ENCODE measurements at places on chromosomes 16 and 17.

GRCh38 chr16:13543850-13544249, 376.1 kb upstream of the ERCC4 start:
- no peak for DNase-seq

DNA sequence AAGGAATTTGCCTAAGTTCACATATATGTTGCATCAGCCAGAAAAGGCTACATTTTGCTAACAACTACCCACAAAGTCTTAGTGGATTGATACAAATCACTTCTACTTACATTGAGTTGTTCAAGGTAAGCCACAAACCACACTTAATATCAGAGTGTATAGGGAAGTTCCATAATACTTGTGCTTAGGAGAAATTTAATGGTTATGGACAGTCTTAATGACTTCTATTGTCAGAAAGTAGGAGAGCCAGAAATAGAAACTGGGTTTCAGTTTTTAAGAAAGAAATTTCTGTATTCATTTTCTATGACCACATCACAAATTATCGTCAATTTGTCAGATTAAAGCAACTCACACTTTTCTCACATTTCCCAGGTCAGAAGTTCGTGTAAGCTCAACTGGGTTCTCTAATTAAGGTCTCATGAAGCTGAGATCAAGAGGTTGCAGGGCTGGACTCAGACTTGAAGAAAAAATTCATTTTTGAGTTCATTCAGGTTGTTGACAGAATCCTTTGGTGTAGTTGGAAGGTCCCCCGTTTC, 695.7 kb downstream of the CDH11 start:
- no peak for DNase-seq

DNA sequence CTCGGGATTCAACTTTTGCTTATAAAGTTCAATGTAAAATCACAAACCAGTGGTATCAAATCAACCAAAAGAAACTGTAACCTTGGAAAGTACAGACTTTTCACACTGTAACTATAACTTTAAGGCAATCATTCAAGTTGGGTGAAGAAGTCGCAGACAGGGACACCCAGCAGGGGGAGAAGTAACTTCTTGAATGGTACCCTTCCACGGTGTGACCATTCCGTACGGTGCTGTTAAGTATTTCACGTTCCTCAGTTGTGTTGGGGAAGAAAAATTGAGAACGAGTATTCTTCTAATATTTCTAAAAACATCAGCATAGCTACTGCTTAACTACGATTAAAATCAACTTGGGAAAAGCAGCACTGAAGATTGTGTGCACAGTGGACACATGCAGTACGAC, 55.8 kb downstream of the MYH10 start:
- no peak for DNase-seq

GRCh38 chr17:47839071-47839470, 2.0 kb downstream of the SCRN2 start:
- DNase-seq: no peak

- peak; percentile 91 for DNase-seq
Observed at GRCh38 chr17:38868817-38869525, 887 bp upstream of the LASP1 start.

- DNase-seq: no peak
Observed at GRCh38 chr17:56676810-56677209, 83.3 kb downstream of the NOG start.

DNA sequence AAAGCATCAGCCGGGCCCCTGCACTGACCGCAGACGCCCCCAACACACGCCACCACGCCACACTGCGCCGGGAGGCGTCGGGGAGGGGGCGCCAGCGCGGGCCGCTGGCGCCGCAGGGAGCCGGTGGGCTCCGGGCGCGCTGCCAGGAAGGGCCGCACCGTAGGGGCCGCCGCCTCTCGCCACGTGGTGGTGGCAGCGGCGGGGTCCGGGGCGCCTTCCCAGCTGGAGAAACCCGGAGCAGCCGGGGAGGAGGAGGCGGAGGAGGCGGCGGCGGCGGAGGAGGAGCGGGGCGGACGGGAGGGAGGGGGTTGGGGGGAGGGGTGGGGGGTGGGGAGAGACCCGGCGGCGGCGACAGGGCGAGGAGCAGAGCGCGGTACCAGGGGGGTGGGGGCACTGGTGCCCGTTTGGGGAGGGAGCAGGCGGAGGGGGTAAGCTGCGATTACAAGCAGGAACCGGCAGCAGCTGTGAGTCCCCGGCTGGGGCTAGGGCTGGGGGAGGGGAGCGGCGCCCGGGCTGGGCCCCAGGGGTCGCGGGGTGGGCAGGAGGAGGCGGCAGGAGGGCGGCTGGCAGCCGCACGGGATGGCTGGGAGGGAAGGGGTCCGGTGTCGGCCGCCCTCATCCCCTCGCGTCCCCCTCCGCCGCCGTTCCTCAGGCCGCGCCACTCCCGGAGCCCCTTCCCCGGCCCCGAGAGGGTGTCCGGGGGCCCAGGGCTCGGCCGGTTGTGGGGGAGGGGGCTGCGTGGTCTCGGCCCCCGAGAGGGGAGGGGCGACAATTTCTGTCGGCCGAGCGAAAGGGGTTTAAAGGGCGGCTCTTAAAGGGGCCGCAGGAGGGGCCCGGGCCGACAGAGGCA, at the start of gene TBKBP1:
Gene TBKBP1, plus strand, starts transcription at position 431 of the 850 bp plus-strand sequence. CDS start 1,952 bp downstream, outside the sequence.
- DNase-seq: peak; percentile 52

- DNase-seq: no peak
Observed at GRCh38 chr16:89051521-89052166, 42.0 kb upstream of the ACSF3 start.

DNA sequence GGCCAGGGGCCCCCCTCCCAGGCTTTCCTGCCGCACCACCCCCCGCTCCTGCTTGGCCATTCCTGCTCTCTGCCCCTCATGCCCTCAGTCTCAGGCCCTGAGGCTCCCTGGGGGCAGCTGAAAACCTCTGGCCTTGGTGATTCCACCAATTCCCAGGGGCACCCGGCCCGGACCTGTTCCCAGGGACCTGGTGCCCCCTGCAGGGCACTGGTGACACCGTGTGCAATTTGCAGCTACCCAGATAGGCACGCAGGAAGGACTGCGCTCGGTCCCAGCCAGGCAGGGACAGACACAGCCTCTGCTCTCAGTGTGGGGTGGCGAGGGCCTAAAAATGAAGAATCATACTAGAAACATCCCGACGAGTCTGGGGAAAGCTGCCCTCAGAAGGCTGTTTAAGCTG, 13.4 kb downstream of the WFDC1 start:
- no peak for DNase-seq

DNA sequence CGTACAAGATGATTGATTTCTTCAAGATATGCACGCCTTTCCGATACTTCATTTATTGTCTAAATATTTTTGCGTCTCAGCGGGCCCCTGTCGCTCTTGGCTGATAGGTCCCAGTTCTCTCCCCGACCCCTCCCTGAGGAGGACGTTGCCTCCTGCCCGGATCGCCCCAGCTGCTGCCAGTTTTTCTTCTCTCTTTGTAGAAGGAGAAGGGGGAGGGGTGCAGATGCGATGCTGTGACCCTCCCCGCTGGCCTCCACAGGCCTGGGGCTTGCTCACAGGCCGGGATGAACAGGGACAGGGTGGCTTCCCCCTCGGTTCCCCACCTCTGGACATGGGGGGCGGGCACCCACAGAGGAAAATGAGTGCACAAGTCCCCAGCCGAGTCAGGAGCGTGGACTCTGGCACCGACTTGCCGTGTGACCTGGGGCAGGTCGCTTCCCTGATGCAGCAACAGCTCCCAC, 53.6 kb upstream of the ZC3H18 start:
- no peak for DNase-seq

Measured in activated T-cell treated with anti-CD3 and anti-CD28 coated beads, Interleukin-2, amount 50 U/mL, for 1 hour (primary cell).